Stimulated activated CD4-positive, alpha-beta T cell treated with anti-CD3 and anti-CD28 coated beads, TNF-alpha, amount 100 ng/mL, for 24 hours (primary cell): ENCODE measurements at places on chromosomes 12 and 14.

GRCh38 chr14:104209985-104210816 lies 71.8 kb downstream of the KIF26A start:
- DNase-seq: no peak

DNA sequence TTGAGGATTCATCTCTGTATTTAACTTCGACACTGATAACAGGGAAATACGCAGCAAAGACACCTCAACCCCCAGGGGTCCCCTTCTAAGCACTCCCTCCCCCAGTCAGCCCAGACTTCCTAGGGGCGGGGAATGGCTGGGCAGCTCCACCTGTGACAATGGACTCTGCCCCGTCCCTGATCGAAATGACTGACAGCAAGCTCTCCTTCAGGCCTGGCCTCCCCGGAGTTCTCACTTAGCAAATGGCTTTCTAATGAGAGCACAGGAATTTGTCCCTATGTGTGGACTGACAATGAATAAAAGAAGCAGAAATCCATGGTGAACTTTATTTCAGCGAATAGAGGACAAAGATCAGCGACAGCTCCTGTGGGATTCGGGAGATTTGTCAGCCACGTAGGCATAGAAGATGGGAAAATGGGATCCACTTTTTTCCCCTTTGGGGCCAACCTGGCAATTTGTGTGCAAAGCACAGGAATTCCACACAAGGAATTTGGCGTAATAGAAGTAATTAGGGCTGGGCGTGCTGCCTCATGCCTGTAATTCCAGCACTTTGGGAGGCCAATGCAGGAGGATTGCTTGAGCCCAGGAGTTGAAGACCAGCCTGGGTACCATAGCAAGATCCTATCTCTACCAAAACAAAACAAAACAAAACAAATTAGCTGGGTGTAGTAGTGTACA lies 63.8 kb downstream of the TNFAIP2 start:
- no peak for DNase-seq

DNA sequence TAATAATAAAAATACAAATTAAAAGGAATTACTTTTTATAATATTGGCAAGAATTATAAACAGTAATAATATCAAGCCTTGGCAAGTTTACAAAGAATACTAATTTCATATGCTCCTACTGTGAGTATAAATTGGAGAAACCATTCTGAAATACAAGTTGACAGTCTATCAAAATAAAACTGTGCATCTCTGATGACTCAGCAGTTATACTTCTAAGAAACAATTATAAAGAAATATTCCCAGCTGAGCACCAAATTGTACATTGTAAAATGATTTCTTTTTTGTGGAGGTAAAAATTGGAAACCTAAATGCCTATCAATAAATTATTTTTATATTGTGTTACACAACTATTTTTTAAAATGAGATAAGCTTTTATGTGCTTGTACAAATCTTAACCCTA lies 35.5 kb upstream of the KCNC2 start:
- DNase-seq: no peak

DNA sequence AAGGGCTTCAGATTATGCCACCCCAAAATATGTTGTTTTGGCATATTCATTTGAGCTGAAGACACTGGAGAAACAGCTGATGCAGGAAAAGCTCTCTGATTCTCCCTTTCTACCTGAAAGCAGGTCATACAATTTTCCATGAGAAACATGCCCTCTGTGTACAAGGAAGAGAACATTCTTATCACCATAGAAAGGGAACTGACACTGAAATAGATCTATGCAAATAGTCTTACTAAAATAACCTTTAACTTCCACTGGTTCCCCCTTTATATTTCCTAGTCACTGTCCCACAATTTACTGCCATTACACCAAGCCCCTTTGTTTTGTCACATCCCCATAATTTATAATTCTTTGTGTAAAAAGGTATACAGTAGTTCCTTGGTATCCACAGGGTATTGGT lies 9.6 kb upstream of the PHC1 start:
- no peak for DNase-seq

- DNase-seq: no peak
Observed at GRCh38 chr12:25852792-25853191, 105.7 kb upstream of the RASSF8 start.

GRCh38 chr12:107568718-107569117 lies 116.9 kb upstream of the PWP1 start:
- DNase-seq: no peak

- no peak for DNase-seq
Observed at GRCh38 chr12:50923361-50924130, 28.8 kb upstream of the HIGD1C start.

DNA sequence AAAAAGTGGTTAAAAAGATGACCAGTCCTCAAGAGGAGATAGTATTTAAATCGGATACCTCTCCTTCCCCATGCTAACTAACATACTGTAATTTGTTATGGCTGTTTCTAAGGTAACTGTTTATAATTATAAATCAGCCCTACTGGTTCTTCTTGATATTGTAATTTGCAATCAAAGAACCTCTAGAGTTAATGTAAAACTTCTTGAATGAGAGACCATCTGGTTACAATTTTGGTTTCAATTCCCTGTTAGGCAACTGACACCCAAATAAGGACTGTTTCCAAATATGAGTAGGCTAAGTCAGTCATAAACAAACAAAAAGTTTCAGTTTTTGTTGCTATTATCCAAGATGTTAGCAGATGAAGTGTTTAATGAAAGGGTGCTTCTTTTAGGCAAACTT lies 120.2 kb upstream of the DNM1L start:
- no peak for DNase-seq

- DNase-seq: no peak
Observed at GRCh38 chr12:25328072-25328712, 77.5 kb upstream of the KRAS start.

- DNase-seq: no peak
Observed at GRCh38 chr14:72851635-72852034, 42.3 kb downstream of the DPF3 start.

GRCh38 chr14:70987041-70987440 lies 79.8 kb downstream of the PCNX1 start:
- no peak for DNase-seq

GRCh38 chr14:57560681-57561080 lies 67.0 kb upstream of the CCDC198 start:
- no peak for DNase-seq

- no peak for DNase-seq
Observed at GRCh38 chr12:107405436-107405835, 280.2 kb upstream of the PWP1 start.

- DNase-seq: no peak
Observed at GRCh38 chr12:59472273-59472672, 123.6 kb upstream of the SLC16A7 start.

GRCh38 chr12:13788626-13789025 lies 192.8 kb downstream of the GRIN2B start:
- DNase-seq: no peak

- no peak for DNase-seq
Observed at GRCh38 chr12:62673028-62673815, 206.6 kb downstream of the MON2 start.

- DNase-seq: peak; percentile 59
Observed at GRCh38 chr12:54413284-54414190, 5.5 kb downstream of the ITGA5 start.

DNA sequence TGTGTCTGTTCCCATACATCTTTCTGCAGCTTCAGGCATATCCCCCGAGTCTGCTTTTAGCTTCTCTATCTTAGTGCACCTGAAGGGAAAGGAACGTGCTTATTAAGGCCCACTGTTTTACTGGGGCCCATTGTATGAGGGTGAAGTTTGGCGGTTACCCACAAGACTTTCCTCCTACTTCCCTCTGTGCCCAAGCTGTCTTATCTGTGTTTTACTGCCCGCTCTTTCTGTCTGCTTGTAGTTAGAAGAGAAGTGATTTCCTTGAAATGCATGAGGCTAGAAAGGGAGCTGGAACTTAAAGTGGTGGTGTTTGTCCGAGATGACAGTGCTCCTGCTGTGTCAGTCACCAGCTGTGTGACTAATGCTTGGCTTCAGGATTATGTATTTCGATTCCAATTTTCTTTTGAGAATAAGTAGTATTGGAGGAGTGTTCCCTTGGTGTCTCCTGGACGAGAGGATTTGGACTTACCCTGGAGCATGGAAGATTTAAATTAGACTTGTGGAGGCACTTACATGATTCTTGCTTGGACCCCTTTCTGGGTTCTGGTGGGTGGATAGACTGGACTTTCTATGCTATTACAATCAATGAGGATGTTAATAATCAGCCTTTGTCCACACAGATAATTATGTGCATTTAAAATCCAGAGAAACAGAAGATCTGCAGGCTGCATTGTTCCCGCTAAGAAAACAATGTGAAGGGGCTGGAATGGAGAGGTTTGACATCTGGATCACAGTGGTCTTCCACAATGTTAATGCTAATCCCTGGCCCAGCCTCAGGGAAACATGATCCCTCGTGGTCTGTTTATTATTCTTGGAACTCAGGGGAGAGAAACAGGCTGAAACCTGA lies 13.9 kb upstream of the KRT86 start:
- DNase-seq: no peak
